ENCODE measurements at places on chromosomes 12 and 14.

DNA sequence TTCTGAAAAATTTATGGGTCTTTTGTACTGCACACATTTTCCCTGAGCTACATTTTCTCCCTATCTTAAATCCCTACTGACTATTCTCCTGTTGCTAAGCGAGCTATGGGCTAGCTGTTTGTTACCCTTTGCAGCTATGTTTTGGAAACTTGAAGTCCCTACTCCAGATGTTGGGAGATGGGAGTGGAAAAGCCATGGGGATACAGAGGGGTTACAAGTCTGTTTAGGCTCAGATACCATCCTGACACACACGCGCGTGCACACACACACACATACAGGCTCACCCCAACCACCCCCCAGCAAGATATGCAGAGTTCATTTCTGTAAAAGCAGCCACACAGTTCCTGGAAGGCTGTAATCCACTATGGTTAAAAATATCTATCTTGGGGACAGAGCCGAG, 15.8 kb downstream of the ATP5MC2 start:
- DNase-seq = no peak

- DNase-seq = no peak
These were observed 206.4 kb downstream of the LRRK2 start for GRCh38 chr12:40431169-40431568.

DNA sequence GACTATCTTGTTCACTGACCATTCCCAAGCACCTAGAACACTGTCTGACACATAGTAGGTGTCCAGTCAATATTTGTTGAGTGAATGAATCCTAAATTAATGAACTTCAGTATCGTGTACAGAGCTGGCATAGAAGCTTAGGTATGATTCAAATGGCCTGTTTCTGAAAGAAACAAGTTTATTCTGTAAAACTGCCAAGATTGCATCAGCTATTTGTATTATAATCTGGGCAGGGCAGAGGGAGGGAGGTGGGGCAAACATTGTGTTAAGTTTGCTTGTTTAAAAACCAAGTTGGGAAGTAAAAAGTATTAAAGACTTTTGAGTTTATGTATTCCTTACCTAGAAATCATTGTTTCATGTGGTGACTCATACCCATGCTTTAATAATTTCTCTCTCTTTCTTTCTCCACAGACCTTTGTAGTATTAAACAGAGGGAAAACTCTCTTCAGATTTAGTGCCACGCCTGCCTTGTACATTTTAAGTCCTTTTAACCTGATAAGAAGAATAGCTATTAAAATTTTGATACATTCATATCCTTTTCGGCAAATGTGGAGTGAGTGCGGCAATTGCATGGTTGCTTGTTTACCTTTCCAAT, 92.8 kb downstream of the SCN8A start:
- DNase-seq = no peak

DNA sequence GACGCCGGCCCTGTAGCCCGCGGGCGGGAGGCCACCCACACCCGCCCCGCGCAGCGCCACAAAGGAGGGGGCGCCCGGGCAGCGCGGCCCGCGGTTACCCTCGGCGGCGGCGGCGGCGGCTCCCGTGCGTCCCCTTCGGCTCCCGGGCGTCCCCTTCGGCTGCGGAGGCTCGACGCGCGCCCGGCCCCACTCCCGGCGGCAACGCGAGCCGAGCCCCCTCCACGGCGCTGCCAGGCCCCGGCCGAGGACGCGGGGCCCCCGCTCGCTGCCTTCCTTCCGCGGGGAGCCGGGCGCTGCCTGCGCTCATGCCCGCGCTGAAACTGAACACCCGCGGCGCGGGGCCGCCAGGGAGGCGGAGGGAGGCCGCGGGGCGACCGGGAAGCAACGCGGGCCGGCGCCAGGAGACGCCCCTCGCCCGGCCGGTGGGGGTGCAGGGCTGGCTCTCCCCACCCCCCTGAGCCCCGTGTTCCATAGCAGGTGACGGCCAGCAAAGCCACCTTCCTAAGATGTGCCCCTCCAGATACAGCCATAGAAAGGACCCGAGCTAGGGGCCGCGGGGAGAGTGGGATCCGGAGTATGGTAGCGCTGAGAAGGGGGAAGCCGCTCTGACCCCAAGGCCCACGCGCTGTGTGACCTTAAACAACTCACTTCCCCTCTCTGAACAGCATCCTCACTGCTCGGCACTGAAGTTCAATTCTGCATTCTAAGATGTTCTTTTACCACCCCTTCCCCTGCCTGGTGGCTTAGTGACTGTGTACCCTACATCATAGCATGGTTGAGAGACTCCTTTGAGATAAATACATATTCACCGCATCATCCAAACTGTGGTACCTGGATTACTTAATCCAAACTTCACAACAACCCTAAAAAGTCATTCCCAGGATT, 42.8 kb downstream of the KDM2B start:
- DNase-seq = no peak

DNA sequence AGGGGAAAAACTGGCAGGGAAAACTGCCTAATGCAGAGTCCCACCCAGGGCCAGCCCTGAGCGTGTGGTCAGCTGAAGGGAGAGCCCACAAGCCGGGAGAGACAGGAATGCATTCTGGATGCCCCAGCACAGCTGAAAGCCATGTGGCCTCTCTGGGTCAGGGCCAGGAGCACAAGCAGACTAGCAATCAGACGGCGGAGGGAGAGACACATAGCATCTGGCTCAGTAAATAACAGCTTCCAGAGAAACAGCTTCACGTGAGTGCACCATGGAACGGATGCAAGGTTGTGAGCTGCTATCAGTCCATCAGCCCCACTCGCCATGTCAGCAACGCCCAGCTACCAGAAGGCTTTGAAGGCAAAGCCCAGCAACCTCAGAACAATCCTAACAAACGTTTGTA, 28.2 kb upstream of the TMEM106C start:
- no peak for DNase-seq
